ENCODE measurements at places on chromosomes 12 and 14.

GRCh38 chr14:104206281-104206904 lies 68.0 kb downstream of the KIF26A start:
- no peak for DNase-seq

DNA sequence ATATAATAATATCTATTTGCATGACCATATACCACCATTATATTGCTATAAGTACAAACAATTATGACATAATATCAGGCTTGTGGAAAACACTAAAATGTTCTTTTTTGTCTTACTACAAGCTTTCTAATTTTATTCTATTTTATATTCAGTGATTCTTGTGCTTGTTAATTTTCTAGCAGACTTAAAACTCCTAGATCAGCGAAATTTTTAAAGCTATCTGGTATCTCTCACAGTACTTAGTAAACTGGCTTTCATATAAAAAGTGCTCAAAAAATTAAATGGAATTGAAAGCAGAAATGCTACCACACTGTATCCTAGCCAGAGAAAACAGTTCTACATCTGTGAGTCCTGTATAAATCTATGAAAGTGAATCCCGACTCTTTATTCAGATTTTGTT lies 105.3 kb downstream of the PAX9 start:
- no peak for DNase-seq

- DNase-seq = no peak
These were observed 76.4 kb upstream of the DICER1 start for GRCh38 chr14:95233702-95234241.

DNA sequence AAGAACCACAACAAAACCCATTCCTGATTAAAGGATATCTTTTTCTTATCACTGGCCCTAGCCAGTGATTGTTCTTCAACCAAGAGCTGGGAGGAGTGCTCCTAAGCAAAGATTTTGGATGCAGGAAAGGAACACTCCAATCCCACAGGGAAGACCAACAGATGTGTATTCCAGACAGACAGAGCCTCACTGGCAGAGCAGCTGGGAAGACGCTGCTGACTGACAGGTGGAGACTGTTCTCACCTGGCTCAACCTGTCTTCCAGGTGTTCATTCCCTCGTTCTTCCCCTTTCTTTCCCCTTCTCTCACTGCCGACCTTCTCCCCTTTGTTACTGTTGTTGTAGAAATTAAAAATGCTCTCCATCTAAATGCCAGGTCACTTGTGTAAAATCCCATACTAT lies 89.7 kb upstream of the CCDC198 start:
- no peak for DNase-seq

DNA sequence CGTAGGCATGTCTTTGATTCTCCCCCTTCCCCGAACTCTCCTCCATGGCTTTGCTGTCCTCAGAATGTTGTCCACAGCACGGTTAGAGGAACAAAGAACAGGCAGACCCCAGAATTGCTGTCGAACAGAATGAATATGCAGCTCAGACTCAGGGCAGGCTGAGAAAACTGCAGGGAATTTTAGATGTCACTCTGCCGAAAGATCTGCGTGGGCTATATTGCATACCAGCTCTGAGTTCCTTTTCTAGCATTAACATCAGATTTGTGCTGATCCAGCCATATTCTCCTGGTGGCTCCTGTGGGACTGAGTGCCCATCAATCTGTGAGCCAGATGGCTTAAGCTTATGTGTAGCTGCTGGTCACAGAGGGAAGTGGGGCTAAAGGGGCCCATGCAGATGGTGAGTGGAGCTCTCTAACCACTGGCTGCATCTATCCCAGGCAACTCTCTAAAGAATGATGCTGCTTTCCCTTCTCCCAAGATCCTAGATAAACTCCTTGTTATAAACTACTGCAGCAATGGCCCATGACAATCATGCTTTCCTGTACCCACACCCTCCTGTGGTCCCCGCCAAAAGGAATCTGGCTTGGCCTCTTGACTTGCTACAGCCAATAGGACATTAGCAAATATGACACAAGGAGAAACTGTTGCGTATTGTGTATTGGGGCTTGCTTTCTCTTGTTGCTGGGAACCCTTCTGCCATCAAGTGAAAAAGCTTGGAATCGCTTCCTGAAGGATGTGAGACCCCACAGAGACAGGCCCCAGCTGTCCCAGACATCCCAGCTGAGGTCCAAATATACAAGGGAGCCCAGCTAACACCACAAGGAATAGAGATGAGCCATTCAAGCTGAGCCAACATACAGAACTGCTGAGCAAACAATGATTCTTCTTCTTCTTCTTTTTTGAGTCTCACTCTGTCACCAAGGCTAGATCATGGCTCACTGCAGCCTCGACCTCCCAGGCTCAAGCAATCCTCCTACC lies 101.3 kb downstream of the FOXN3 start:
- no peak for DNase-seq

DNA sequence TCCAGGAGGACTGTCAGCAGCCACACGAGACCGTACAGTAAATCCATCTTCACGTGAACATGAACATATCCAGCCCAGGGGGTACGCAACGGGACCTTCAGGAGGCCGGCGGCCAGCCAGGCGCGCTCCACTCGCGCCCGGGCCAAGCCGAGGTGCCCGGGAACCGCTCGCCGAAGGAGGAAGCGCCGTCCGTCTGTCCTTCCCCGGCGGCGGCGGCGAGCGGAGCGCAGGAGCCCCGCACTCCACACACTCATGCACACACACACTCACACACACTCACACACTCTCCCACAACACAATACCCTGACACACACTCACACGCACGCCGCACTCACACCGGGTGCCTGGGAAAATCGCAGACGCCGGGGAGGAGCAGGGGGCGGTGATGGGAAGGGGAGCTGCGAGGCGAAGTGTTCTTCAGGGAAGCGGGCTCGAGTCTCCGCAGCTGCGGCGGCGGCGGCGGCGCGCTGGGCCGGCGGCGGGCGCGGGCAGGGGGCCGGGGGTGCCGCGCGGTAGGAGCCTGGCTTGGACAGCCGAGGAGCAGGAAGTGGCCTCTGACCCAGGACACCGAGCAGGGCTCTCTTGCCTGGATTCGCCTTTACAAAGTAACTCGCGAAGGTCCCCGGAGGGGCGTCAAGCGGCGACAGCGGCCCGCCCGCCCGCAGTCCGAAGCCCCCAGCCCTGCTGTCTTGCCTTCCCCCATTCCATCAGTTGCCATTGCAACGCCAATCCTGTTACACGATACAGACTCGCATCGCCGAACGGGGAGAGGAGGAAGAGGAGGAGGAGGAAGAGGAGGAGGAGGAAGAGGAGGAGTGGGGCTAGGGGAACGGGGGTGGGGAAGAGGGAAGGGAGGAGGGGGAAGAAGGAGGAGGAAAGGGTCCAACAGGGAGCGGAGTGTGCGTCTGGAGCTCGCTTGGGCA lies 601 bp downstream of the MDGA2 start:
- no peak for DNase-seq

DNA sequence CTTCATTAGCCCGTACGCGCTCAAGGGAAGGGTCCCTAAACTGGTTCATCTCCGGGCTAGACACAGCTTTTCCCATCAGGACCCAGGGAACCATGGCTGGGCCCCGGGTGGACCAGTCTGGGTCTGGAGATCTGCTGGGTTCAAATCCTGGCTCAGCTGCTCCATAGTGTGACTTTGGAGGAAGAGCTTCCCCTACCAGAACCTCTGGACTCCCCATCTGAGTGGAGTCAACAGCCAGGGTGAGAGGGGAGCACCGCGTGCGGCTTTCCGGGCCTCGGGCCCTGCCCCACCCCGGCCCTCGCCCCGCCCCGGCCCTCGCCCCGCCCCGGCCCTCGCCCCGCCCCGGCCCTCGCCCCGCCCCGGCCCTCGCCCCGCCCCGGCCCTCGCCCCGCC lies 41.2 kb downstream of the BEGAIN start:
- DNase-seq = no peak

DNA sequence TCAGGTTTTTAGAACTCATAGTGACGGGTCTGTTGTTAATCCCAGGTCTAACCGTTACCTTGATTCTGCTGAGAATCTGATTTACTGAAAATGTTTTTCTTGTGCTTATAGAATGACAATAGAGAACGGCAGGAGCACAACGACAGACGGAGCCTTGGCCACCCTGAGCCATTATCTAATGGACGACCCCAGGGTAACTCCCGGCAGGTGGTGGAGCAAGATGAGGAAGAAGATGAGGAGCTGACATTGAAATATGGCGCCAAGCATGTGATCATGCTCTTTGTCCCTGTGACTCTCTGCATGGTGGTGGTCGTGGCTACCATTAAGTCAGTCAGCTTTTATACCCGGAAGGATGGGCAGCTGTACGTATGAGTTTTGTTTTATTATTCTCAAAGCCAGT lies 34.4 kb downstream of the PSEN1 start:
- no peak for DNase-seq

- no peak for DNase-seq
These were observed 17.0 kb downstream of the TPCN1 start for GRCh38 chr12:113238309-113238708.

DNA sequence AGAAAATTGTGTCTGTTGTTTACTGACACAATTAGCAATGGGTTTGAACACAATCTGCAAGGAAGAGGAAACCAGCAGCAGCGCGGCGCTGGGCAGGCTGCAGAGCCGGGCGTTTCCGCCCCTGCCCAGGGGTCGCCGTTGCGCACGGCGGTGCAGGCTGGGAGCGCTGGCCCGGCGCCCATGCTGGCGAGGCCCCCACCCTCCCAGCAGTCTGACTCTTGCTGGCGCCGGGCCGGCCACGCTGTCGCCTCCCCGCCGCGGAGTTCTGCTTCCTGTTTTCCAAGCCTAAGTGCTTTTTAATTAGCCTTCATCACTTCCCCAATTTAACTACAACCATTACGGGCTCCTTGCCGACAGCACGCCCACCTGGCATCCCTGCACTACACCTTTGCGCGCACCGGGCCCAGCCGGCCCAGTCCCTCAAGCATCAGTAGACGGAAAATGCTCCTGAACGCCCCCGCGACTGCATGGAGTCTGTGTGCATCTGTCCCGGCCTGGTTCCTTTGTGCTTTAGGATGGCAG lies 212.1 kb downstream of the GXYLT1 start:
- DNase-seq = peak; percentile 27

DNA sequence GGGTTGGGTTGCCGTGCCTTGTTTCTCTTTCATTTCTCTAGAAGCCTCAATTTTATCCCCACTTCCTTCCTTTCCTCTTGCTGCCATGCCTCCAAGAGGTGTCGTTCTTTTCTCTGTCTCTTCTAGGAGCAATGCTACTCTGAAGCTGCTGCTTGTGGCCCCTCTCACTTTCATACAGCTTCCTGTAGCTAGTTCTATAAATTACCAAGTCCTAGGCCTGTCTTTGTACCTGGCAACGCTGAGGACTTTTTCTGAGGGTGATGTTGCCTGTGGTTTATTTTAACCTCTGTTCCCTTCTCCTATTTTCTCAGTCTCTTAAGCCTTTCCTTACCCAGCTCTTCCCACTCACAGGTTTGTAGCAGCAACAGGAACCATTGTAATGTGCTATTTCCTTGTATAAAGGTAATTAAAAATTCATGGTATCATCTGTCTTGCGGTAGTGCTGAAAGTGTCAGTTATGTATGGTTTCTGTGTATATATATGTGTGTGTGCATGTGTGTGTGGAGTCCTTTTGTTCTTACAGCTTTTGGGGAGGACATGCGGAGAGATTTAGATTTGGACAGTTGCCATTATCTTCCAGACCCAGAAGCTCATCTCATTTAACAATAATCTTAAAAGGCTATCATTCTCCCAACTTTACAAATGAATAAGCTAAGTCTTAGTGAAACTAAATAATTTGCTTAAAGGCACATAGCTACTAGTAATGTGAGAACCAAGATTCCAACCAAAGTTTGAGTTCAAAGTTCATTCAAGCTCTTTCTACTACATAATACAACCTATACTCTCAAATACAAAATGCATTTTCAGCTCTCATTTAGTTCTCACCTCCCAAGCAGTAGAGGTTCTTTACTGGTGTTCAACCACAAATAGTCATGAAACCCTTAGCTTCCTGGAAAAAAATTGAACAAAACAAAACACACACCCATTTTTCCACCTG lies 43.8 kb downstream of the DDHD1 start:
- DNase-seq = no peak

DNA sequence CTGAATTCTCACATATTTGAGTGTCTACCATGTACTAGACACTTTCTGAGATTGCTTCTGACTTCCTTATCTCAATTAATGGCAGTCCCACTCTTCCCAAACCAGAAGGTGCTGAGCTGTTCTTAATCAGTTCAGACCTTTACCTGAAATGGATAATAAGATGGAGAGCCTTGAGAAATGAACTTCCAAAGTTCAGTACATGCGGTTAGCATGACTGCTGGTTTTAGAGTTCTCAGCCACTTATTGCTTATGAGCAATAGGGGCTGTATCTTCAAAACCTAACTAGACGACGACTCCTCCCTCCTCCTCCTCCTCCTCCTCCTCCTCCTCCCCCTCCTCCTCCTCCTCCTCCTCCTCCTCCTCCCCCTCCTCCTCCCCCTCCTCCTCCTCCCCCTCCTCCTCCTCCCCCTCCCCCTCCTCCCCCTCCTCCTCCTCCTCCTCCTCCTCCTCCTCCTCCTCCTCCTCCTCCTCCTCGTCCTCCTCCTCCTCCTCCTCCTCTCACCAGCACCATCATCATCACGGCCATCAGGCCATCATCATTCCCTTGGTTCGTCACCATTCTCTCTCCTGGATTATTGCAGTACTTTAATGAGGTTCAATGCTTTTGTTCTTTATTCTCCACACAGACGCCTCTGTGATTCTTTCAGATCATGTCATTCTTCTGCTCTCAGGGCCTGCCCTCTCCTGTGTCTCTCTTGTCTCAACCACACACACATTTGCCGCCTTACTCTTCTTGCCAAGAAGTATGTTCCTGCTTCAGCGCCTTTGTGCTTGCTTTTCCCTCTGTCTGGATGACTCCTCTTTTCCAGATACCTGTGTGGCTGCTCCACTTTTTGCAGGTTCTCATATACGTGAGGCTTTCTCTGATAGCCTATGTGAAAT lies 2.7 kb downstream of the PCNX1 start:
- DNase-seq = no peak

DNA sequence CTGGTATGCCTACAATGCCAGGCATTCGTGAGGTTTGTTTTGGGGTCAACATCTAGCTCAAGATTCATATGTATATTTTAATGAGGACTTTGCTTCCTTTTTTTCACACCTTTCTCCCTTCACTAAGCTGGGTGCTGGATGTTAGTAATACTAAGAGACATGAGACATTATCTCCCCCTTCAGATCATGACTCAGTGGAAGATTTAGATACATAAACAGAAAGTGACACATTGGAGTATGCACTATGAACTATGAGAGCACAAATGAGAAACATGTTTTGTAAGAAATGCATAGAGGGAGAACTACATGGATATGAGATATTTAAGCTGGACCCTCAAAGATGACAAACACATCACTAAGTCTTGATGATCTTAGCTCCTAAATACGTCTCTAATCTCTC lies 286.3 kb downstream of the RPAP3 start:
- DNase-seq = no peak

DNA sequence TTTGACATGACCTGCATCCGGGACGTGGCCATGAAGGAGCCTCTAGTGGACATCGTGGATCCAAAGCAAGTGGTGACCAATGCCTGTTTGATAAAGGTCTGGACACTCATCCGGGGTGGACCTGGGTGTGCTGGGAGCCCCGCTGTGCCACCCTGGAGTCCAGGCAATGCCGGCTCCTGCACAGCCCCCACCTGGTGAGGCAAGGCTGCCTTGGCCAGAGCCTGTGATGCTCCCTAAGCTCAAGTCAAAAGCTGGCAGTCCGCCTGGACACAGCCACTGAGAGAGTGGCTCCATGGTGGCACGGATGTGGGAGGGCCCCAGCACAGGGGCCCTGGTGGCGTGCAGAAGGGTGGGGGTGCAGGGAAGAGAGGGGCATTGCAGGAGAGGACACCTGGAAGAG lies 85.9 kb downstream of the PRMT8 start:
- DNase-seq = no peak

GRCh38 chr14:101948666-101949216 lies 15.6 kb upstream of the DYNC1H1 start:
- DNase-seq = no peak

- DNase-seq = no peak
These were observed 113.5 kb downstream of the C12orf75 start for GRCh38 chr12:105443802-105444652.

- DNase-seq = no peak
These were observed 236.5 kb upstream of the GRIP1 start for GRCh38 chr12:66915306-66915904.
